ENCODE measurements at places on chromosomes 2 and 18.
A peak's percentile ranks its signal among the peaks of the same experiment; 100 is the strongest.

GRCh38 chr2:193868833-193869232 is 1674.1 kb upstream of the TMEFF2 start:
- no peak overlapping the region for H3K27ac ChIP-seq
- H3K4me1 ChIP-seq = no peaks in the 10 kb centered on the region
- no peak for DNase-seq
- H3K27me3 ChIP-seq = no peaks in the 10 kb centered on the region
- H3K4me3 ChIP-seq = no peak overlapping the region
- no peaks in the 10 kb centered on the region for H3K36me3 ChIP-seq

GRCh38 chr2:28263690-28264089 is 129.0 kb upstream of the FOSL2 start:
- H3K4me1 ChIP-seq = no peaks in the 10 kb centered on the region
- no peaks in the 10 kb centered on the region for H3K27me3 ChIP-seq
- H3K36me3 ChIP-seq = no peaks in the 10 kb centered on the region
- no peak overlapping the region for H3K27ac ChIP-seq
- DNase-seq = no peak

- H3K4me3 ChIP-seq = no peak overlapping the region
- no peaks in the 10 kb centered on the region for H3K4me1 ChIP-seq
- no peak overlapping the region for H3K27ac ChIP-seq
- peak; percentile 24 for DNase-seq
These were observed 10.0 kb upstream of the ALLC start for GRCh38 chr2:3647831-3648651.

- H3K36me3 ChIP-seq = no peaks in the 10 kb centered on the region
- H3K4me1 ChIP-seq = no peaks in the 10 kb centered on the region
- peak overlapping the region; percentile 74 for H3K4me3 ChIP-seq
- DNase-seq = no peak
These were observed 628 bp downstream of the GIGYF2 start for GRCh38 chr2:232697807-232698110.

DNA sequence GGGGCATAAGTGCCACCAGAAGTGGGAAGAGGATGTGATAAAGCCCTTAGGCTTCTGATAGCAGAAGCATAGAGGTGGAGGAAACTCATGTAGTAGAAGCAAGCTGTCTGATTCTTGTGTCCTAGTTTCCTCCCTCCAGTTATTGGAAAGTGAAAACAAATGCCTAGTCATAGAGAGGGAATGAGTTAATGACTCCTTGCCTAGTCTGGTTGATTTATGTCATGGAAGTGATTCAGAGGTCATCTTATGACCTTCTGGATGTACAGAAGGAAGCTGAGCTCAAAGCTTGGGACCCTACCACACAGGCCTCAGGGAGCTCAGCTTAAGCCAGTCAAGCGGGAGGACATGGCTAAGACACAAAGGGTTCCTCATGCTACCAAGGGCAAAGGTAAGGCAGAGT is 232.2 kb downstream of the THSD7B start:
- no peaks in the 10 kb centered on the region for H3K4me1 ChIP-seq
- H3K4me3 ChIP-seq = no peak overlapping the region
- H3K36me3 ChIP-seq = no peaks in the 10 kb centered on the region
- no peaks in the 10 kb centered on the region for H3K27me3 ChIP-seq

DNA sequence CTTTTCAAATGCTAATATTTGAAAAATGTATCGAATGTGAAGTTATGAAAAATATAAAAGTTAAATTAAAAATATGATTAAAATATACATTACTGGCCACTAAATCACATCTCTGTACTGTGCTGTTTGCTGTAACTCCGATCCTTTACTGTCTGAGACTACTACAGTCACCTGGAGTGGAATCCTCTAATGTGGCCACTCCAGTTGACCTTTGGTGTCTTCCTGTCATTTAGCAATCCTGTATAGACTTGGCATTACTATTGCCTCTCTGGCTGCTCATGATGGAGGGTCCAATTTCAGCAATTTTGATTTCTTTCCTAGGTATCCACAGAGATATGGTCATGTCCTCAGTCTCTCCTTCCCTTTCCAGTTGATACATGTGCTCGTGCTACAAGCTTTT is 560.0 kb downstream of the CCDC85A start:
- H3K36me3 ChIP-seq = no peaks in the 10 kb centered on the region
- H3K4me1 ChIP-seq = no peaks in the 10 kb centered on the region
- DNase-seq = no peak
- no peak overlapping the region for H3K27ac ChIP-seq
- H3K4me3 ChIP-seq = no peak overlapping the region
- no peaks in the 10 kb centered on the region for H3K27me3 ChIP-seq

GRCh38 chr18:54983041-54983686 is 23.9 kb upstream of the CCDC68 start:
- no peak overlapping the region for H3K27ac ChIP-seq
- no peak overlapping the region for H3K4me3 ChIP-seq
- no peaks in the 10 kb centered on the region for H3K36me3 ChIP-seq
- no peaks in the 10 kb centered on the region for H3K4me1 ChIP-seq

DNA sequence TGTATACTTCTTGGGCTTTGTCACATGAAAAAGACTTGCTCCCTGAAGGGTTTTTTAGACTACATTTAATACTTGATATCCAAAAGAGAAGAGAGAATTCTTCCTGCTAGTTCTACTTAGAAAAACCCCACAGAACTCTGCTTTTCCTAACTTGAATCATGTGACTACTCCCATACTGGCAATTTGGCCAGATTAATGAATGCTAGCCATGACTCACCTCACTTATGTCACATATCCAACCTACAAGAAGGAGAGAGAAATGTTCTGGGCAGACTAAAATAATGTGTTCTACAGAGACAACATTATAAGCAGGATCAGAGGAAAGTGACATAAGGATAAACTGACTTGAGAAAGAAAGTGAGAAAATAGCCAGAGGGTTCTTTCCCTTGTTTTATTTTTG is 249.3 kb upstream of the GULP1 start:
- H3K27ac ChIP-seq = no peak overlapping the region
- no peaks in the 10 kb centered on the region for H3K36me3 ChIP-seq
- no peak overlapping the region for H3K4me3 ChIP-seq
- no peak for DNase-seq
- H3K27me3 ChIP-seq = no peaks in the 10 kb centered on the region

- no peaks in the 10 kb centered on the region for H3K27me3 ChIP-seq
- H3K36me3 ChIP-seq = no peaks in the 10 kb centered on the region
- no peaks in the 10 kb centered on the region for H3K4me1 ChIP-seq
- no peak overlapping the region for H3K4me3 ChIP-seq
- no peak for DNase-seq
These were observed 35.5 kb downstream of the TGIF1 start for GRCh38 chr18:3485153-3486149.

GRCh38 chr18:49663899-49664890 is 102.3 kb downstream of the LIPG start:
- H3K4me1 ChIP-seq = no peaks in the 10 kb centered on the region
- peaks cover under 1% of the 10 kb centered on the region for H3K27me3 ChIP-seq
- no peak overlapping the region for H3K4me3 ChIP-seq
- peak; percentile 48 for DNase-seq
- H3K27ac ChIP-seq = no peak overlapping the region

GRCh38 chr2:28391564-28392296 is 928 bp upstream of the FOSL2 start:
- no peaks in the 10 kb centered on the region for H3K27me3 ChIP-seq
- peak overlapping the region; percentile 63 for H3K4me3 ChIP-seq

GRCh38 chr2:130869441-130870160 is 32.9 kb downstream of the ARHGEF4 start:
- H3K36me3 ChIP-seq = no peaks in the 10 kb centered on the region
- H3K27ac ChIP-seq = no peak overlapping the region
- no peak overlapping the region for H3K4me3 ChIP-seq
- no peaks in the 10 kb centered on the region for H3K27me3 ChIP-seq
- no peaks in the 10 kb centered on the region for H3K4me1 ChIP-seq

- peak overlapping the region; percentile 56 for H3K27ac ChIP-seq
- peaks cover 3% of the 10 kb centered on the region for H3K4me1 ChIP-seq
- no peak overlapping the region for H3K4me3 ChIP-seq
- H3K27me3 ChIP-seq = no peaks in the 10 kb centered on the region
- H3K36me3 ChIP-seq = no peaks in the 10 kb centered on the region
These were observed 994 bp upstream of the DTNA start for GRCh38 chr18:34709104-34709503.

DNA sequence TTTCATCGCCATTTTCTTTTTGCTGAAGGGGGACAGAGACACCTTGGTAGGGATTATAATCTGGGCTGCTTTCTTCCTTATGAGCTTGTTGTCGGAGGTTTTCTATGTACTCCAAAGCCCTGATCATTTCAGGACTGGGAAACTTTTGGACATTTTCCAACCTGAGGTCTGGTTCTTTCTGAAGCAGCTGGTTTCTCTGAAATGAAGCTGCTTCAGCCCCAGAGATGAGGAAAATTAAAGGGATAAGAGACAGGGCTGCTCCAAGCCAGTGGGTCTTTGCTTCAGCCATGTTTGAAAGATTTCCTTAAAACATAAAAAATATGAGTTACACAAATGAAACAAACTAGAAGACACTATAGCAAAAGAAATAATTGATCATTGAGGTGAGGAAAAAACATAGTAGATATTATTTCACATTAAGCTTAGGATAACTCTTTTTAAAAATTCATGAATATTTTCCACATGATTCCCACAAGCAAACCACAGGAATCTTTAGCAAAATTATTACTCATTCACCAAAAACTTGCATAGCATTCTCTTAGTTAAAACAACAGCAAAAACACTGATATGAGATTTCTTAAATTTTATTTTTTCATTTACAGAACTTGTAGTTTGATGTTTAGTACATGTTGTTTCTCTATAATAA is 3.0 kb downstream of the SCG2 start:
- no peak overlapping the region for H3K4me3 ChIP-seq
- no peak for DNase-seq
- no peaks in the 10 kb centered on the region for H3K4me1 ChIP-seq
- no peaks in the 10 kb centered on the region for H3K36me3 ChIP-seq
- no peak overlapping the region for H3K27ac ChIP-seq

DNA sequence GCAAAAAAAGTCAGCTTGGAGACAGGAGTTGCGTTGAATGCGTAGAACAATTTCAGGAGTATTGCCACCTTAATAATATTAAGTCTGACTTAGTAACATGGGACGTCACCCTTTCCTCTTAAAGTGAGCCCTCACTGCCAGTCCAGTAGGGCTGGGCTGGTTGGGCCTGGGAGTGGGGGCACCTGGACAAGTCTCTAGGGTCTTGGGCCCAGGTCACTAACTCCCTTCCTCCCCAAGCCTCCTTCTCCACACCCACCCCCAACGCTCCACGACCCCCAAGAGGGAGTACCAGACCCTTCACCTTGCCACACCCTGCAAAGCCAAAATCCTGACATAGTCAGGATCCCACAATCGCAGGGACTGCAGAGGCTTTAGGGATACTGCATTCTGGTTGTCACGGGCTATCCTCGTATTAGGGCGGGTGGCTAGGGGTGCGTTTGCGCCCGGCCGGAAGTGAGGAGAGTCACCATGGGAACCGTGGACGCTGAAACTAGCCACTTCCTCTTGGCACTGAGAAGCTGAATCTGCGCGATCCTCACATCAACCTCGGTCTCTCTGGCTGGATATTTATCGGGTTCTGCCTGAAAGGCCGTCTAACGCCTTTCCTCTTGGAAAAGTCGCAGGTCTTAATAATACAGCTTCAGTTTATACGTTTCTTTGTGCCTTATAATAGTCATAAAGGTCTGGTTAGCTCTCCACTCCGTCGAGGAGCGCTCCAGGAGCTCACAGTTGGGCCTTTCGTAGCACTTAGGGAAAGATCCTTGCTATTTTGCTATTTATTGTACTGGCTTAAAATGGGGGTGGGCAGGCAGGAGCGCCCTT is 10.3 kb upstream of the CXXC1 start:
- no peaks in the 10 kb centered on the region for H3K36me3 ChIP-seq
- H3K27me3 ChIP-seq = no peaks in the 10 kb centered on the region
- peak; percentile 91 for DNase-seq
- H3K27ac ChIP-seq = no peak overlapping the region

GRCh38 chr2:240355962-240356361 is 79.5 kb upstream of the GPC1 start:
- peak; percentile 68 for DNase-seq
- H3K4me3 ChIP-seq = no peak overlapping the region
- H3K27me3 ChIP-seq = no peaks in the 10 kb centered on the region
- no peak overlapping the region for H3K27ac ChIP-seq

DNA sequence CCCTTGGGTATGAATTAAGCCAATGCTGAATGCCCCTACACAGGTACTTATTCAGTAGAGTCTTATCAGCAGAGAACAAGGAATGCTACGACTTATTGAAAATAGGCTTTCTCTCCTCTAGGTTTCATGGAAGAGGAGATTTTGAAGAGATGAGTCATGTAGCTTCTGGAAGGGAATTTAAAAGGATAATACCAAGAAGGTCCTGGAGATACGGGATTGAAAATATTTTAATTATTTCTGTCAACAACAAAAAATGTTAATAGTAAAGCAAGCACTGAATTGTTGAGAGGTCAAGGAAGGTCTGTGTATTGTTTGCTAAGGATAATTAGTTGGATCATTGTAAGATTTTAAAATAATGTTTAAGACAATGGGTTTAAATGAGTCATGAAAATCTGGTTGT is 293.0 kb upstream of the SPHKAP start:
- no peaks in the 10 kb centered on the region for H3K4me1 ChIP-seq
- no peaks in the 10 kb centered on the region for H3K36me3 ChIP-seq
- no peaks in the 10 kb centered on the region for H3K27me3 ChIP-seq

GRCh38 chr2:110865188-110865587 is 132.8 kb downstream of the ACOXL start:
- no peak overlapping the region for H3K4me3 ChIP-seq
- DNase-seq = no peak
- H3K27me3 ChIP-seq = no peaks in the 10 kb centered on the region

DNA sequence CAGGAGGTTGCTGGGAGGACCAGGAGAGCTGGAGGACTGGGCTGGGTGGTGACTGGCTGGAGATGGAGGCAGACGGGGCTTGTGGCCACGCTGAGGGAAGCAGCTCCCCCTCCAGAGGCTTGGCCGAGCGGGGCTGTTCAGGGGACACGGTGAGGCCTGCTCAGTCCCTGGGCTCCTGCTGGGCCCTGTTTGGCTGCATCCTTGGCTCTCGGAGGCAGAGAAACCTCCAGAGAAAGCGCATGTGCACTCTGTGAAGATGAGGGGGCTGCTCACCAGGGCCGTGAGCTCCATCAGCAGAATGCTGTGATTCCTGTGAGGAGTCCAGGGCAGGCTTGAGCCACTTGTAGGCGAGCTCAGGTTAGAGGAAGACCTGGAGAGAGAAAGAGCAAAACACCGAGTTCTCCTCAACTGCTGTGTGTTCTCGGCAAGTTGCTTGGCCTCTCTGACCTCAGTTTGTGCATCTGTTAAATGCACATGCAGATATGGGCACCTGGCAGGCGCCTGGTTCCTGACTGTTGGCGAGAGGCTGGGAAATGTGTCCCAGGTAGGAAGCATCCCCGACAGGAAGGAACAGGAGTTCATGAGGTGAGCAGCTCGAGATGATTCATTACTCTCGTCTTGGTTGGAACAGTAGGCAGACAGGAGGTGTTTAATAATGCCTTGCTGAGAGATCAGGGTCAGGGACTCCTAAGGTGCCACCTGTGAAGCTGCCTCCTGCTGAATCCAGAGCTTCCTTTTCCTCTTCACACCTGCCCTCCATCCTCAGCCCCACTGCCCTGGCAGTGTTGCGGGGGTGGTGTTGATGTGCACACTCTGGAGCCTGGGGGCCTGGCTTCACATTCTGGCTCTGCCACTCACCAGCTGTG is 941 bp downstream of the ZAP70 start:
- H3K4me1 ChIP-seq = no peaks in the 10 kb centered on the region
- no peaks in the 10 kb centered on the region for H3K36me3 ChIP-seq
- H3K4me3 ChIP-seq = no peak overlapping the region
- no peak overlapping the region for H3K27ac ChIP-seq

GRCh38 chr2:163155925-163156324 is 317.4 kb upstream of the KCNH7 start:
- H3K27me3 ChIP-seq = no peaks in the 10 kb centered on the region
- no peaks in the 10 kb centered on the region for H3K36me3 ChIP-seq
- no peak overlapping the region for H3K4me3 ChIP-seq
- no peak for DNase-seq
